ENCODE measurements at places on chromosomes 6 and 20.

GRCh38 chr6:122683989-122684651, 73.9 kb downstream of the PKIB start:
- no peak overlapping the region for H3K27ac ChIP-seq
- no peaks in the 10 kb centered on the region for H3K27me3 ChIP-seq
- H3K36me3 ChIP-seq, result no peaks in the 10 kb centered on the region
- DNase-seq, result no peak
- H3K4me1 ChIP-seq, result no peaks in the 10 kb centered on the region

- H3K4me3 ChIP-seq, result no peak overlapping the region
- H3K27ac ChIP-seq, result no peak overlapping the region
- no peaks in the 10 kb centered on the region for H3K27me3 ChIP-seq
- DNase-seq, result no peak
- no peaks in the 10 kb centered on the region for H3K4me1 ChIP-seq
Observed at GRCh38 chr6:12348530-12349511, 58.7 kb downstream of the EDN1 start.

DNA sequence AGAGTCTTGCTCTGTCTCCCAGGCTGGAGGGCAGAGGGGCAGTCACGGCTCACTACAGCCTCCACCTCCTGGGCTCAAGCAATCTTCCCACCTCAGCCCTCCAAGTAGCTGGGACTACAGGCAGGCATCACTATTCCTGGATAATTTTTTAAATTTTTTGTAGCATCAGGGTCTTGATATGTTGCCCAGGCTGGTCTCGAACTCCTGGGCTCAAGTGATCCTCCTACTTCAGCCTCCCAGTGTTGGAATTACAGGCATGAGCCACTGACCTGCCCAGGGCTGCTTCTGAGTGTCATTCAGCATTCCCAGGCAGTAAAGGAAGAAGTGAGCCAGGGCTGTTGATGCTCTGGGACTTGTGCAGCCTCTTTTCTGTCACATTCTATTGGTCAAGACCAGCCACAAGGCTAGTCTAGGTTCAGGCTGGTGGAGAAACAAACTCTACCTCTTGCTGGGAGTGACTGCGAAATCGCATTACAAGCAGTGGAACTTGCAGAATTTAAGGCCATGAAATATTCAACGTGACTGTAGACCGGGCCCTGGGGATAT, 2.1 kb upstream of the ARFGEF2 start:
- H3K4me1 ChIP-seq, result peaks cover 34% of the 10 kb centered on the region
- H3K36me3 ChIP-seq, result no peaks in the 10 kb centered on the region
- no peak overlapping the region for H3K27ac ChIP-seq
- no peak overlapping the region for H3K4me3 ChIP-seq
- H3K27me3 ChIP-seq, result no peaks in the 10 kb centered on the region

DNA sequence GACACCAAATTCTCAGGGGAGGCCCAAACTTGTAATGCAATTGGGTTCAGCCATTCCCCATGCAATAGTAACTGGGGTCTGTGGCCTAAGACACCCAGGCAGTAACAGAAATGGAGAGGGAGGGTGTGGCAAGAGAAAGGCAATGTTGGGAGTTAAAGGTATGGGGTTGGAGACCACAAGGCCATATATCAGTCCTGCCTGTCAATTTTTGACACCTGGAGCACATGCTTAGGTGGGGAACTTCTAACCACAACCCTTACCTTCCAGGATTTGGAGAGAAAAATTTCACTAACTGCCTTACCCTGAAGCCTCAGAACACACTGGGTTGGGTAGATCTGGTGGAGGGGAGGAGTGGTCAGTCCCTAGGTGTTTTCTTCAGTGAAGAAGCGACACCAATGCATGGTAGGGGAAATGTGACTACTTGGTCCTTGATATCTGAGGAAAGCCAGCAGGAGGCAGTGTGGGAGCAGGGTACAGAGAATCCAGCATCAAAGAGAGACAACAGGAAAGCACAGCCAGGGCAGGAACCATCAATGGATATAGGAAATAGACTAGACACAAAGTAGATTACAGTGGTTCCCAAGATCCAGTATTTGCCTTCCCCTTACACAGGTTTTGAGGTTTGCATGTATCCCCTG, 6.8 kb upstream of the USP49 start:
- H3K4me1 ChIP-seq, result no peaks in the 10 kb centered on the region
- no peak overlapping the region for H3K4me3 ChIP-seq
- no peak overlapping the region for H3K27ac ChIP-seq
- peaks cover 22% of the 10 kb centered on the region for H3K36me3 ChIP-seq
- peak; percentile 67 for DNase-seq

DNA sequence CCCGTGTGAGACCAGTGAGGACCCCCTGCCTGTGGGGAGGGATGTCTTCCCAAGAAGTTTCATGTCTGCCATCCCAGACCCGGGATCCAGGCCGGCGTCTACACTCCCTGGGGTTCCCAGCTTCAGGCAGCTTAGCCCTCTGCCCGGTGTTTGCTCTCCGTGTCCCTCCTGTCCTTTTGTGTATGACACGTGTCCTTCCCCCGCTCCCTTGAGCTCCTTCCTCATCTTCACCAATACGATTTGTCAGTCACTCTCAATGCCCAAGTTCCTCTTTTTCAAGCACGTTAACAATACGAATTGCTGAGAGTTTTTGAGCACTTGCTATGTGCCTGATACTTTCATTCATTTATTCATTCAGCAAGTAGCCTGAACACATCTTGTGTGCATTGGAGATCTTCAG, 115.6 kb upstream of the PTPN1 start:
- H3K27ac ChIP-seq, result no peak overlapping the region
- H3K4me1 ChIP-seq, result peaks cover 16% of the 10 kb centered on the region
- no peaks in the 10 kb centered on the region for H3K36me3 ChIP-seq
- no peaks in the 10 kb centered on the region for H3K27me3 ChIP-seq

- no peaks in the 10 kb centered on the region for H3K27me3 ChIP-seq
- no peak overlapping the region for H3K27ac ChIP-seq
- no peak overlapping the region for H3K4me3 ChIP-seq
- no peak for DNase-seq
- no peaks in the 10 kb centered on the region for H3K36me3 ChIP-seq
- no peaks in the 10 kb centered on the region for H3K4me1 ChIP-seq
Observed at GRCh38 chr6:107331409-107332386, 127.7 kb downstream of the PDSS2 start.

DNA sequence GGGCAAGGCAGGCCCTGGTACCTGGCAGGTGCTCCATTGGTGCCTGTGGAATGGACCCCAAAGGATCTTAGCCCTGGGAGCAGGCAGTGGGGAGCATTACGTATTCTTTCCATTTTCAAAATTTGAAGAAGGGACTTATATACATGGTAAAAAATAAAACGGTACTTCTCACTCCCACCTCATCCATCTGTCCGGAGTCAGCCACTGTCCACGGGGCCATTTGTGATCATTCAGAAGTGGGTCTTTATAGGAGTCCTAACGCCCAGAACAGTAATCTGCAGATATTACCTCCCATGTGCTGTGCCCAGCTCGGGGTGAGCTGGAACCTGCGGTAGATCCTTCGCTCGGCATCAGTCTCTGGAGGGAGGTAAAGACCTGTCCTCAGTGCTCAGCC, 110.4 kb downstream of the SYCP2 start:
- no peak overlapping the region for H3K27ac ChIP-seq
- H3K27me3 ChIP-seq, result peaks cover 2% of the 10 kb centered on the region
- no peak for DNase-seq
- H3K4me1 ChIP-seq, result no peaks in the 10 kb centered on the region

DNA sequence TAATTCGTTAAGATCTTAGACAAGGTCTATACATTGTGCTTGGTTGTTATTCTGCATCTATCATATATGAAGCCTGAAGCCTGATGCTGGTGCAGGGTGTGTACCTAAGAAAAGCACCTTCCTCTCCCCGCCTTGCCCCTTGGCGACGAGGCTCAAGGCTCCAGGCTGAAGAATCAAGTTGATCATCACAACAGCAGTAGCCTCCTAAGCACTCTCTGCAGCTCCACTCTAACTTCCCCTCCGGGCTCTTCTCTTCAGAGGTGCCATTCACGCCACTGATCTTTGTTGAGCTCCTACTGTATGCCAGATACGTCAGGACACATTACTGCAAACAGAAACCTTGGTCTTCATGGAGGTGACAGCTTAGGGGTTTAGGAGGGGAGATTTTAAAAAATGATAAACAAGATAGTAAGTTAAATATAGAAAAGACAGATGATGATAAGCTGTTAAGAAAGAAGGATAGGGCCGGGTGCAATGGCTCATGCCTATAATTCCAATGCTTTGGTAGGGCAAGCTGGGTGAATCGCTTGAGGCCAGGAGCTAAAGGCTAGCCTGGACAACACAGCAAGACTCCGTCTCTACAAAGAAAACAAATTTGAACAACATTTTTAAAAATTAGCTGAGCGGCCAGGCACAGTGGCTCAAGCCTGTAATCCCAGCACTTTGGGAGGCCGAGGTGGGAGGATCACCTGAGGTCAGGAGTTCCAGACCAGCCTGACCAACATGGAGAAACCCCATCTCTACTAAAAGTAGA, 38.4 kb upstream of the ZNF217 start:
- peaks cover 14% of the 10 kb centered on the region for H3K4me1 ChIP-seq
- H3K36me3 ChIP-seq, result no peaks in the 10 kb centered on the region
- no peaks in the 10 kb centered on the region for H3K27me3 ChIP-seq
- no peak for DNase-seq
- H3K4me3 ChIP-seq, result no peak overlapping the region

DNA sequence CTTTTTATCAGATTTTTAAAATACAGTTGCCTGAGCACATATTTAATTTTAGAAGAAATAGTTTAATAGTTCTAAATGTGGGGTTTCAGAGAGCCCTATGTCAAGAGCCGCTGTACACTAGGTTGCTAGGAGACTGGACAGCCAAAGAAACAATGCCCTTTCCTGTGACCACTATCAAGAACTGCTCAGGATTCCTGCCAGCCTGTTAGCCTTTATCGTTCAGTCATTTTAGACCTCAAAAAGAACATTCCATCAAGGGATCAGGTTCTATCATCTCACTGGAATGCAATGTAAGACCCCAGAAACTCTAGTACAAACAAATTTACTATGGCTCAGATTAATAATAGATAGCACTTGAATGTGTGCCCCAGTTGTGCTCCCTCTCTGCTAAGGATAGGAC, 181.2 kb upstream of the CCN2 start:
- peaks cover 20% of the 10 kb centered on the region for H3K4me1 ChIP-seq
- DNase-seq, result no peak
- no peak overlapping the region for H3K27ac ChIP-seq
- no peaks in the 10 kb centered on the region for H3K36me3 ChIP-seq

DNA sequence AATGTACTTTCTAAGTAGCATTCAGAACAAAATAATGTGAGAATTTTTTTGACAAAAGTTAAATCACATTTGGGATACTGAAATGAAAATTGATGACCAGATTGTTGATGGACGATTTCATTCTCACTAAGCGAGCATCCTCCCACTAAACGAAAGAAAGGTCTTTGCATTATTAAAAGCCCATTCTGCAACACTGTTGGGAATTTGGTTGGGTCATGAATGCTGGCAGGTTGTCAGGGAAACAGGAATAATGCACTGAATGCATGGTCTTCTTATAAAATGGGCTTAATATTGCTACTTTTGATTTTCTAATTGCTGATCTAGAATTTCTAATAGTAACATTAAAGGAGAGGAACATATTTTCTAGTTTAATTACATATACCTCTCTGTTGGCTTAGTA, 229.8 kb downstream of the NKAIN2 start:
- H3K27me3 ChIP-seq, result no peaks in the 10 kb centered on the region
- no peaks in the 10 kb centered on the region for H3K4me1 ChIP-seq
- no peak overlapping the region for H3K4me3 ChIP-seq
- H3K36me3 ChIP-seq, result peaks cover 2% of the 10 kb centered on the region
- no peak for DNase-seq

- H3K27ac ChIP-seq, result no peak overlapping the region
- DNase-seq, result no peak
- no peaks in the 10 kb centered on the region for H3K27me3 ChIP-seq
- H3K4me1 ChIP-seq, result no peaks in the 10 kb centered on the region
- H3K4me3 ChIP-seq, result no peak overlapping the region
Observed at GRCh38 chr20:51810155-51811041, 8.1 kb upstream of the SALL4 start.

DNA sequence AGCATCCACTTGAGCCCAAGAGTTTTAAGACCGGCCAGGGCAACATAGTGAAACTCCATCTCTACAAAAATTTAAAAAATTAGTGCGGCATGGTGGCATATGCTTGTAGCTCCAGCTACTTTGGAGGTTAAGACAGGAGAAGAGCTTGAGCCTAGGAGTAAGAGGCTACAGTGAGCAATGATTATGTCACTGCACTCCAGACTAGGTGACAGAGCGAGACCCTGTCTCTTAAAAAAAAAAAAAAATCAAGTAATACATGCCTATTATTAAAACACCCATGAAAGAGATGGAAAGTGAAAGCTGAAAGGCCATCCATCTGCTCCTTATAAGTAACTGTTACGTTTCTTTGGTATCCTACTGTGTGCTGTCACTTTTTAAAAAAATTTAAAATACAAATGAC, 66.4 kb downstream of the FKBP5 start:
- H3K4me3 ChIP-seq, result no peak overlapping the region
- DNase-seq, result no peak
- H3K36me3 ChIP-seq, result peaks cover 40% of the 10 kb centered on the region
- H3K27ac ChIP-seq, result no peak overlapping the region
- no peaks in the 10 kb centered on the region for H3K4me1 ChIP-seq

GRCh38 chr6:113960795-113961194, 10.2 kb downstream of the HDAC2 start:
- DNase-seq, result no peak
- H3K27me3 ChIP-seq, result no peaks in the 10 kb centered on the region
- H3K4me1 ChIP-seq, result no peaks in the 10 kb centered on the region
- no peak overlapping the region for H3K4me3 ChIP-seq
- H3K27ac ChIP-seq, result no peak overlapping the region

GRCh38 chr6:119442776-119443184, 93.2 kb upstream of the MAN1A1 start:
- no peak overlapping the region for H3K4me3 ChIP-seq
- no peaks in the 10 kb centered on the region for H3K27me3 ChIP-seq
- H3K27ac ChIP-seq, result peak overlapping the region; percentile 73
- no peaks in the 10 kb centered on the region for H3K36me3 ChIP-seq

- H3K4me1 ChIP-seq, result no peaks in the 10 kb centered on the region
- H3K27me3 ChIP-seq, result no peaks in the 10 kb centered on the region
- peak; percentile 53 for DNase-seq
- no peak overlapping the region for H3K4me3 ChIP-seq
Observed at GRCh38 chr20:57605045-57605444, 15.2 kb downstream of the ZBP1 start.

- H3K4me3 ChIP-seq, result no peak overlapping the region
- no peaks in the 10 kb centered on the region for H3K36me3 ChIP-seq
- H3K27me3 ChIP-seq, result no peaks in the 10 kb centered on the region
- peaks cover 12% of the 10 kb centered on the region for H3K4me1 ChIP-seq
- no peak for DNase-seq
Observed at GRCh38 chr6:135814043-135814442, 37.5 kb upstream of the PDE7B start.

- H3K4me3 ChIP-seq, result no peak overlapping the region
- no peaks in the 10 kb centered on the region for H3K27me3 ChIP-seq
- no peaks in the 10 kb centered on the region for H3K4me1 ChIP-seq
- H3K27ac ChIP-seq, result no peak overlapping the region
- no peaks in the 10 kb centered on the region for H3K36me3 ChIP-seq
- DNase-seq, result no peak
Observed at GRCh38 chr6:139982652-139983295, 608.3 kb upstream of the CITED2 start.

GRCh38 chr6:5989141-5989723, 17.5 kb downstream of the NRN1 start:
- H3K4me1 ChIP-seq, result no peaks in the 10 kb centered on the region
- no peaks in the 10 kb centered on the region for H3K36me3 ChIP-seq
- no peak overlapping the region for H3K4me3 ChIP-seq
- H3K27me3 ChIP-seq, result peaks cover 24% of the 10 kb centered on the region
- DNase-seq, result peak; percentile 34

All from common myeloid progenitor, CD34-positive (primary cell).